ENCODE measurements at places on chromosomes 13 and 19.
A peak's percentile ranks its signal among the peaks of the same experiment; 100 is the strongest.

DNA sequence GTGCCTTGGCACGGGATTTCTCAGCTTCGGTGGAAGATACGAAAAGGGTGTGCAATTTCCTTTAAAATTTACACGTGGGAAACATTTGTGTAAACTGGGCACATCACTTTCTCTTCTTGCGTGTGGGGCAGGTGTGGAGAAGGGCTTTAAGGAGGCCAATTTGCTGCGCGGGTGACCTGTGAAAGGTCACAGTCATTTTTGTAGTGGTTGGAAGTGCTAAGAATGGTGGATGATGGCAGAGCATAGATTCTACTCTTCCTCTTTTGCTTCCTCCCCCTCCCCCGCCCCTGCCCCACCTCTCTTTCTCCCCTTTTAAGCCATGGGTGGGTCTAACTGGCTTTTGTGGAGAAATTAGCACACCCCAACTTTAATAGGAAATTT, 7.2 kb downstream of the SLITRK5 start:
- DNase-seq, result no peak

DNA sequence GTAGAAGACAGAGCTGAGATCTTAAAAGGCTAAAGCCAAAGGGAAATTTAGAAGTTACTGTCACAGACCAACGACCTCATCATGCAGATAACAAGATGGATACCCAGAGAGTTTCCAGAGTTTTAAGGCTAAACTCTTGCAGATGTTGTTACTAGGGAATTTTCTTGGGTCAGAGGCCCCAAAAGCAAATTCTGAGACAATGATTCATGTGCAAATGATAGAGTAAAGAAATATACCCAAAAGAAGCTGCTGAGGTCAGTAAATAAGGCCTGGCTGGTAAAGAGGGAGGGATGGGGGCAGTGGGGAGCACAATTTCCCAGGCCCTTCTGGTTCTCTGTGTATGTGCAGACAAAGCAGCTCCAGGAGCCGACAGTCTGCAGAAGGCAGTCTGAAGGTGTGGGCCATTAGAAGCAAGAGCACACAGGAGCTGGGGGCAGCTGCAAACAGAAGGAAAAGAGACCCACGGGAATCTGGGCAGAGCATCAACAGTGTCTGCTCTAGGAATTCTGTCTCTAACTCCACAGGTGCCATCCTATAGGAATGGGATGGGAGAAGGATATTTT, 330.8 kb downstream of the TBC1D4 start:
- no peak for DNase-seq

DNA sequence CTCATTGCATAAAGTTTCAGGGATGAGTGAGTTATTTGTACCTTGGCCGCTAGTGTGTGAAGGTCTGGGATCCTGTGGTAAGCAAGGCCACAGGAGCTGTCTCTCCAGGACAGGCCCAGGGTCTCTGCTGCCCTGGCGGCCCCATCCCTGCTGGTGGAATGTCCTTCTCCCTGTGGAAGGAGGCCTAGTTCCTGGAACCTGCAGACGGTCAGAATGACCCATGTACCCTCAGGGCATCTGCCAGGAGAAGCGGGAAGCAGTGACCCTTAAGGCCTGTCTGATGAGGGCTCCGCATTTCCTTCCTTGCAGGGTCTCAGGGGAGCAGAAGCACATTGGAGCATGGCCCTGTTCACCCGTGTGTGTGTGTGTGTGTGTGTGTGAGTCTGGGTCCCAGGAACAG, 32.1 kb upstream of the SOX1 start:
- DNase-seq, result no peak

DNA sequence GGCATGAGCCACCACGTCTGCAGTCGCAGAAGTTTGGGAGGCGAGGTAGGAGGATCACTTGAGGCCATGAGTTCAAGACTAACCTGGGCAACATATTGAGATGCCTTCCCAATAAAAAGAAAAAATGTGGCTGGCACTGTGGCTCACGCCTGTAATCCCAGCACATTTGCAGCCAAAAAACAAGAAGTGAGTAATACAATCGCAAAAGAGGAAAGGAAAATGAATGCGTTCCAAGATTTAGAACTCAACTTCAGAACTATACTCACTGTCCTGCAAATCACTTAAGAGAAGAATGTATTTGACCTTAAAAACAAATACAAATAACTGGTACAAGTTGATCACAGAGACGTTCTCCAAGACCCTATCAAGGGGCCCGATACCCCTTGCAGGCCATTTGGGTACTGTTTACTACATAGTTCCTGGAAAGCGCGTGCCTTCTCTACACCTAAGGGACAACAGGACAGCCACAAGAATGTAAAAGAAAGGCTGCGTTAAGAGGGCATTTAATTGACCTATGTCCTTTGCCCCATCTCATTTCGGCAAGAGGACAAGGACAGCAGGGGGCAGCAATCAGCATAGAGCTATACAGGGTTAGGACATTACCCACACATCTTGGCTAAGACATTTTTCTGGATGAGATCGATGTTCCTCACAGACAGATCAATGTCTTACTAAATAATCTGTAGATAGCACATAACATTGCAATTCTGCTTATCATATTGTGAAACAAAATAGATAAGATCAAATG, 41.3 kb downstream of the FLT3 start:
- no peak for DNase-seq

- no peak for DNase-seq
Measured at GRCh38 chr13:111952814-111953213, 114.1 kb upstream of the SOX1 start.

DNA sequence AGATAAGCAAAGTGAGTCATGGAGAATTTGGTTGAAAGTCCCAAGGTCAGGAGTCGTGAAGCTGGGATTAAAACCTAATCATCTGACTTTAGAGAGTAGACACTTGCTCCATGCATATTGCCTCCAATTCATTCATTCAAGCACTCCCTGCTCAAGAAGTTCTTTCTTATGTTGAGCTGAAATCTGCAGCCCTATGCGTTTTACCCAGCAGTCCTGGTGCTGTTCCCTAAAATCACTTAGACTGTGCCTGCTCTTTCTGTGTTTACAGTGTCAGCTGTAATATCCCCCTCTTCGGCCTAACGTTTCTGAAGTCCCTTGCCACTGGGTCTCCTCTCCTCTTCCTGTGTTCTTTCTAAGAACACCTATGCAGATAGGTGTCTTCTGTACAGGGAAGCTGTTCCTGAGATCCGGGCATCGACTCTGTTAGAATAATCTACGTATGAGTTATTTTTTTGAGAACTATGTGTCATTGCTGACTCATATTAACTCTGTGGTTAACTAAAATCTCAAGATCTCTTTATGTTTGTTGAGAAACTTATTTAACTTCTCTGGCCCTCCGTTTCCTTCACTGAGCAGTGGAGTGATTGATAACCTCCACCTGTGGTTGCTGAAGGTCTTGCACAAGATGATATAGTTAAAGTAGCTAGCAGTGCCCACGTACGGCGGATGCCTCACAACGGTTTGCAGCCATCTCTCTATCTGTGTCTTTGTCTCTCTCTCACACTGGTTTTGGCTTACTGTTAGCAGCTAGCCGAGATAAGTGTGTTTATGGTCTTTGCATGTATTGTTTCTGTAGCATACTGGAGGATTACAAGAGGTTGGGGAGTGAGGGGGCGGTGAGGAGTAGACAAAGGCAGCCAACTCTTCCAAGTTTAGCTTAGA, 4.7 kb downstream of the ALOX5AP start:
- DNase-seq, result no peak

- no peak for DNase-seq
Measured at GRCh38 chr13:36673352-36673751, 468 bp upstream of the SERTM1 start.

DNA sequence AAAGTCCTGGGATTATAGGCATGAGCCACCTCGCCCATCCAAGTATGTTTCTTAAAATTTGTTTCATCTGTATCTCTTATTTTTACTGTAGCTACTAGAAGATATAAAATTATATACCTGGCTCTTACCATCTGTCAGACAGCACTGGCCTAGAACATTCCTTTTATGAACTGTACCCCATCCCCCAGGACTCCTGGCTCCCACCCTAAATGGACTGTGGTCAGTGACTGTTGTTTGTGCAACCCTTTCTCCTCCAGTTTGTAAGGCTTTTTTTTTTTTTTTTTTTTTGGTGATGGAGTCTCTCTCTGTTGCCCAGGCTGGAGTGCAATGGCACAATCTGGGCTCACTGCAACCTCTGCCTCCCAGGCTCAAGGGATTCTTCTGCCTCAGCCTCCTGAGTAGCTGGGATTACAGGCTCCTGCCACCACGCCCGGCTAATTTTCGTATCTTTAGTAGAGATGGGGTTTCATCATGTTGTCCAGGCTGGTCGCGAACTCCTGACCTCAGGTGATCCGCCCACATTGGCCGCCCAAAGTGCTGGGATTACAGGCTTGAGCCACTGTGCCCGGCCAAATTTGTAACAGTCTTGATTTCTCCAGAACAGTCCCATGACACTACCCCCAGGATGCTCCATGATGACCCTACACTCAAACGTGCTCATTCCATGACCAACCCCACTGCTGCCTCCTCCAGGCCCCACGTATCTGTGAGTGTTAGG, 2.5 kb downstream of the NDUFA3 start:
- DNase-seq, result no peak

GRCh38 chr19:54616057-54616456, 14.2 kb upstream of the LILRB1 start:
- DNase-seq, result no peak

DNA sequence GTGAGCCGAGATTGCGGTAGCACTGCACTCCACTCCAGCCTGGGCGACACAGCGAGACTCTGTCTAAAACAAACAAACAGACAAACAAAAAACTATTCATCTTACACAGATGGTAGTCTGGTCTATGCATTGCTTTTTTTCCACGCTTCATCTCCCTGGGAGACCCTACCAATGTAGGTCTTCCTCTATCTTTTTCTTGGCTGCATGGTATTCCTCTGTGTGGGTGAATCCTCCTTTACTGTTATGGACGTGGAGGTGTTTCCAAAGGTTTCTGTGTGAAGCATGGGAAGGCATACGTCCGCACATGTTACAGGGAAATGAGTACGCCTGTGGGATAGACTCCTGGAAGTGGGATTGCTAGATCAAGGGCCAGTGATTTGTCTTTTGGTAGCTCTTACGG, 5.6 kb downstream of the BICRA start:
- no peak for DNase-seq

GRCh38 chr13:110575322-110576069, 14.0 kb upstream of the RAB20 start:
- peak; percentile 28 for DNase-seq

GRCh38 chr19:48452289-48453190, 2.8 kb upstream of the KCNJ14 start:
- no peak for DNase-seq

- no peak for DNase-seq
Measured at GRCh38 chr19:16436780-16437332, 34.9 kb downstream of the EPS15L1 start.

GRCh38 chr19:16589917-16590316, 17.7 kb upstream of the SLC35E1 start:
- no peak for DNase-seq

- DNase-seq, result peak; percentile 28
Measured at GRCh38 chr19:29771708-29772414, 39.9 kb upstream of the CCNE1 start.
